ENCODE measurements at places on chromosomes 5 and 9. TPM values are rescaled to one million over a fixed set of nuclear protein-coding genes. Genes with fewer than 3 reads are reported as not detected.

GAS1 gene
- 8.1 TPM for polyA plus RNA-seq

GRCh38 chr5:73999297-73999696 lies 373.3 kb downstream of the ARHGEF28 start:
- no peak for DNase-seq

DNA sequence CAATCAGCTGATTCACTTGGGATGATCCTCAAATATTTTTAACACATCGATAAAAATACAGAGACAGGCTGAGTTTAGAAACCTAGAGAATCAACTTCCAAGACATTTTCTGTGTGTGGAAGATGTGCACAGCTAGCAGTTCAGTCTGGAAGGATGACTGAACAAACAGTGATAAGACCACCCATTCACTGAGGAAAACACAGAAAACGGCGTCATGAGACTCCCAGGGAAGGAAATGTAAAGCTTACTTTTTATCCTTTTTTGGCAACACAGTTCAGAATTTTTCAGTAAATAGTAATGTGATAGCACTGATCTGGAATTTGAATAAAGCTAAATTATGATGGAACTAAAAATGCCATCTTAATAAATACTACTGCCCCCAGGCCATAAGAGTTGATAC lies 277.6 kb downstream of the SEMA5A start:
- DNase-seq, result no peak

SPINK6 gene
- not detected for polyA plus RNA-seq

DNA sequence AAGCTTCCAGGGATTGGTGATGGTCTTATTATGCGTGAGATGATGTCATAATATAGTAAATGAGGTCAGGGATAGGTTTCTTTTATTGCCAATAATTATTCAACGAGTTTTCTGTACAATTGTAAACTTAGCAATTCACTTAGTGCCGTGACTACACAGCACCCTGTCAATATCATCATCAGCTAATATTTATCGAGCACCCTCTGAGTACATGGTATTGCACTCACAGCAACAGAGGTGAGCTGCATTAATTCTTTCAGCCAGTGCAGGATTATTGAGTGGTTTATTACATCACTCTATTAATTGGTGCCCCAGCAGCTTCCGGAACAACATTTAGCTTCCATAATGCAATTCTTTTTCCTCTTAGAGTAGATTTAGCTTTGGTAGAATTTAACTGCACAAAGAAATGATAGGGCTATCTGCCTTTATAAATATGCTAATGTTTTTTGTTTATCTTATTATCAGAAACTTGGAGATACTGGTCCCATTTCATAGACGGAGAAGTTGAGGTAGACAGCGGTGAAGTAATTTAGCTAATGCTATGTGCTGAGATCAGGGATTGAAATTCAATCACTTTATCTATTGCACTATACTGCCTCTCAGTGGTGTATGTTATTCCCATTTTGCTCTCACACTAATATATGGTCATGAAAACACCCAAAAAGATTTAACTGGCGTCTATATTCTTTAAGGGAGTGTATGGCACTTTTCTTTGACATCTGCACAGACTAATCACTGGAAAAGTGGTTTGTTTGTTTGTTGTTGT lies 726.1 kb upstream of the WWC1 start:
- DNase-seq, result peak; percentile 50

ZNF474 gene
- 0.23 TPM for polyA plus RNA-seq

SPRY4 gene
- polyA plus RNA-seq, result 9.2 TPM

DNA sequence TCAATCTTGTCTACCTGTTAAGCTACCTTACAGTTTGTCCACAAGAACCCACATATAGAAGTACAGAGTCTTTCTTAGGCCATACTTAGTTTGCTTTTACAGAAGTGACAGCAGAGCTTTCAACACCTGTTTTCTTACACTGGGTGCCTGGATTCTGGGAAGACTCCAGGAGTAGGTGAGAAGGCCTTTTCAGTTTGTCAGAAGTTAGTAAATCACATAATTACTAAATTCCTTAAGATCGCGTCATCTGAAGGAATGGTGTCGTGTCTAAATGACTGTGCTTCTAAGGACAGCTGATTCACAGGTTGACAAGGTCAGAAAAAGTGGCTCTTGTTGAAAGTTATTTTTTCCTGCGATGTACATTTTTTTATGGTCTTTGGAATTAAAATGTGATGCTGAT lies 97.0 kb upstream of the FAM120A start:
- DNase-seq, result no peak

MYORG gene
- polyA plus RNA-seq, result 0.73 TPM

DNA sequence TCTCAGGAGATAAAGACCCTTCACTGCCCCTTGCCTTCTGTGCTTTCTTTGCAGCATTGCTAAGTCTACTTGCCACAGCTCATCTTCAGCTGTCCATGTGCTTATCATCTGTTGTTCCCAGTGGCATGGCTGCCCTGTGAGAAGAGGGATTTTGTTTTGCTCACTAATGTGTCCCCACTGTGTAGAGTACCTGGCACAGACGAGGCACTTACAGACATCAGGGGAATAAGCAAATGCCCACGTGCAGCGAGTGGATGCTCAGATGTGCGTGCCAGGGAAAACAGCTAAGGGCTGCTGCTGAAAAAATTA lies 31.0 kb downstream of the DAP start:
- no peak for DNase-seq

MYMK gene
- polyA plus RNA-seq, result not detected

DNA sequence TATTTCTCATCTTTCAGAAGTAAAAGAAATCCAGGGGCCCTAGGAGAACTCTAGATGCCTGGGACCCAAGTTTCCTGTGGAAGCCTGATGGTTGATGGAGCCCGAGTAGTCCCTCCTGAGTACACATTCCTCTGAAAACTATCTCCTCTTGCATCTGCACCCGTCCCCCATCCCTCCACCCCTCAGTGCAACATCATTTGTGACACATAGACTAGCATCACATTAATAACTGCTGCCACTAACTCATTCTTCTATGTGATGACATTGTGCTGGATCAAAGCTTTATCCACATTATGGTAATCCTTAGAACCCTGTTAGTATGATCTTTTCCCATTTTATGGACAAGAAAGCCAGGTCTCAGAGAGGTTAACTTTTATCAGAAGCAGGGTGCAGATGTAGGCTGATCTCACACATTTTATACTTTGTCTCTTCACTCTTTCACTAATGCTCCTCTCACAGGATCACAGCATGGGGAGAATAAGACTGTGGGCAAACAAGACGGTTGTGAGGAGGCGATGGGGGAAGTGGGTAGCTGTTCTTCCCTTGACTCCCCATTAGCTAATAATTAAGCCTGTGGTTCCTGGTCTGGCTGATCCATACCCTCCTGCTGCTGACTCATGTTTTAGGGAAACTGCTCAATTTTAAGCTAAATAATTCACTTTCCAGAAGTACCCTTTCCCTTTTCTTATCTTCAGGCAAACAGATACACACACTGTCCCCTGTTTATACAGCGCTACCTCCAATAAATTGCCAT lies 3.9 kb upstream of the HK3 start:
- DNase-seq, result no peak

GRCh38 chr5:29963956-29964355 lies 1229.5 kb upstream of the CDH6 start:
- peak; percentile 3 for DNase-seq

IRX2 gene
- 6.1 TPM for polyA plus RNA-seq

GRCh38 chr9:98775831-98776441 lies 20.4 kb downstream of the ANKS6 start:
- DNase-seq, result peak; percentile 75

DNAH5 gene
- polyA plus RNA-seq, result 1.5 TPM

IFNA16 gene
- polyA plus RNA-seq, result not detected

SPOCK1 gene
- polyA plus RNA-seq, result 471 TPM

DNA sequence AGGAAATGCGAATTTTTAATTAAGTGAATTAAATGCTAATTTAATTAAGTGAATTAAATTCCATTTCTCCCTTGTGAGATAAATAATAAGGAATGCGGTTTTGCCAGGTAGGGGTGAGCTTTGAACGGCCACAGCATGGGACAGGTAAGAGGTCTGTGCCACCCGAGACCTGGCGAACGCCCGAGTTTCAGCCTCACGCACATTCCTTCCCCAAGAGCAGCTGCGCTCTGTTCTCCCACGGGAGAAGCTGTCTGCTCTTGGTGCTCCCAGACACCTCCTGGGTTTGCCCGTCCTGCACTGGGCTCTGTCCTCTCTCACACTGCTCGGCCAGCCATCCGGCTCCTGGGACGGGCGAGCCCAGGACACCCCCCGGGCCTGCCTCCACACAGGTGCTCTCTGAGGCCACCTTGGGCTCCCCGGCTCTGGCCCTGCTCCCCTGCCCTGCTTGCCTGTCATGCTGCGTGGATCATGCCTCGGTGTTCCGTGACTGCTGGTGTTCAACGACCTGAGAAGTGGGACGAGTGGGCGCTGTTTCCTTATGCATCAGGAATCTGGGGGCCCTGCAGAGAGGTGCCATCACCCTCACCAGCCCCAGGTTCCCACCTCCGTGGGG lies 13.7 kb upstream of the CAMSAP1 start:
- DNase-seq, result no peak

- no peak for DNase-seq
Observed at GRCh38 chr5:100574716-100575115, 39.5 kb downstream of the FAM174A start.

- peak; percentile 19 for DNase-seq
Observed at GRCh38 chr9:15389173-15389572, 33.5 kb upstream of the SNAPC3 start.

DHFR gene
- polyA plus RNA-seq, result 10.0 TPM

DNA sequence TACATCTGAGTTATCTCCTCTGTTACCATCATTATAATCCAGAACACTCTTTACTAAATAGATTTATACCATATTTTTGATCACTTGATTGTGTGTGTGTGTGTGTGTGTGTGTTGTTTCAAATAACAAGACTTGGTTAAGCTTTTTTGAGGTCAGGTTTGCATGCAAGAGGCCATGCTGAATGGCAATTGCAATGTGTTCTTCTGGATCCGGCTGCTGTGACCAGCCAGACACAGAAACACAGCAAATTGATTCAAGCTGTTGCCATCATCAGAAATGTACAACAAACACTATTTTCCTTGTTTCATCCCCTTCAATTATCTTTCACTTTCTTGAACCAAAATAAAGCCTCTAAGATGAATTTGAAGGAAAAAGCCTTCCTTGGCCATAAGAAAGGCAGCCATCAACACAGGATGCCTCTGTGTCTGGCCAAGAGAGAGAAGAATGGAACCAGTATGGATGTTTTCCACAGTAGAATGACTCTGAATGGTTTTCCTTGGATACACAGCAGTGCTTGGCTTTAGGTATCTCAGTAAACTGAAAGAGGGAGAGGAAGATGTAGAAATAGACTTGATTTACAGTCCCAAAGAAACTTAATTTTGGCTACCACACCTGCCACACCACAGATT lies 53.9 kb downstream of the DPYSL3 start:
- DNase-seq, result peak; percentile 30

PCDHB10 gene
- 1.3 TPM for polyA plus RNA-seq

Measured in GM23248 (cell line).